NCI-H2081 treated with DMSO at 0.1 percent for 48 hours (cell line): ENCODE measurements at places on chromosomes 5 and 9.

DNA sequence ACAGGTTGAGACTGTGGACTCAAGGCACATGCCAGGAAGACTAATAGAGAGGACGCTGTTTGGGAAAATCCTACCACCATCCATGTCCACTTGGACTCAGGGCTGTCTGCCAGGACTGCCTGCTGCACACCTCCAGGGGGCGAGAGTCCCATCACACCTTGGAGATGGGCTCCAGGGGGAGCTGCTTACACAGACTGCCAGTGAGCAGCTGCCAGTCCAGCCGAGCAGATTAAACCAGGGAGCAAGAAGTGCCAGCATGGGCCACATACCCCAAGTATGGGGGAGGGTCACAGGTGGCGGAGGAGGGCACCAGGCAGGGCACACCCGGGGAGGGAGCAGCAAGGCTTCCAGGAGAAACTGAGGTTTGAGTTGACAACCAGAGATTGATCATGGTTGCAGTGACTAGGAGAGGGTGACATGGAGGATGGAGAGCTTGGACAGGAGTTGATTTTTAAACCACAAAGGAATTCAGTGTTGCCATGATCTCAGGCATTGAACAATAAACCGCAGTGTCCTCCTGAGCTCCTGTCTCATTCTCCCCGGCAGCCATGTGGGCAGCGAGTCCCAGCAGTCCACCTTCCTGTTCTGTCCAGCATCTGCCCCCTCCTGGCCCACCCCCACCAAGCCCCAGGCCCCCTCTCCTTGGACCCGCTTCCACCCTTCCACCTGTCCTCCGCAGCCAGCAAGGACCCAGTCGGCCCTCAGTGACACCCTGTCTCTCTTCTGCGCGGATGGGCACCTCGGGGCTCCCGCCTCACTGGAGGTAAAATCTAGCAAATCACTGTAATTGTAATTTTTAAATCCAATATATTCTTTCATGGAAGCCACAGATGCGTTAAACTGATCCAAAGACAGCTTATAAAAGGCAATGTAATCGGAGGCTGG, 3.1 kb upstream of the VAV2 start:
- DNase-seq: no peak

GRCh38 chr5:172561151-172561550, 79.9 kb upstream of the NEURL1B start:
- DNase-seq: no peak

DNA sequence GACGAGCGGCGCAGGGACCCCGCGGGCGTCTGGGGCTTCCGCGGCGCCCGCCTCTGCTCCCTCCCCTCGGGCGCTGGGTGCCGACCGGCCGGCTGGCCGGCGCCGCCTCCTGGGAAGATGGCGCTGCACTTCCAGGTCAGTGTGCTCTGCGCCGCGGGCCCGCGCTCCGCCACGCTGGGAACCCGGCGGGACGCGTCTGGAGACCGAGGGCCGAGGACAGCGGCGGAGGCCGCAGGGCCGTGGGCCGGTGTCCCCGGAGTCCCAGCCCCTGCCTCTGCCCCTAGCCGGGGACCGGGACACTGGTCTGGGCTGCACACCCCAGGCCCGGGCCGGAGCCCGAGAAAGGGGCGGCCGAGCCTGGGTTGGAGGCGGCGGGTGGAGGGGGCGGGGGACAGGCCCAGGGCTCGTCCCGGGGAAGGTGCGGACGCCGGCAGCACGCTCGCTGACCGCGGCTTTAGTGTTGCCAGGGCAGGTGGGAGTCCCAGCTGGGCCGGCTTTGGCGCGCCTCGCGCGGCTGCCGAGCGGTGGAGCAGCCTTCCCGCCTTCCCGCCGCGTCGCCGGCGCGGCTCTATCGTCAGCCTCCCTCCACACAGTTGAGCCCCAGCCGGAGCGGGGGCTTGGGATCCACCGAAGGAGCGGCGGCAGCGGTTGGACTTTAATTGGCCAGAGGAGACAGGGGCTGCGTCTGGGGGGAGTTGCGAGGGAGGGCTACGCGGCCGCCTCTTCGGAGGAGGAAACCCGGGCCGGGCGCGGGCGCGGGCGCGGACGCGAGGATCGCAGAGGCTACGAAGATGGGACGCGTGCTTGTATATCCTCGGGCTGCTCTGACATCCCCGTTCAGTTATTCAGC, at the start of gene RANBP17:
Gene RANBP17, plus strand, starts transcription at position 102 of the 850 bp plus-strand sequence.
- DNase-seq: no peak

GRCh38 chr9:95065224-95065623, 252.3 kb downstream of the FANCC start:
- no peak for DNase-seq

DNA sequence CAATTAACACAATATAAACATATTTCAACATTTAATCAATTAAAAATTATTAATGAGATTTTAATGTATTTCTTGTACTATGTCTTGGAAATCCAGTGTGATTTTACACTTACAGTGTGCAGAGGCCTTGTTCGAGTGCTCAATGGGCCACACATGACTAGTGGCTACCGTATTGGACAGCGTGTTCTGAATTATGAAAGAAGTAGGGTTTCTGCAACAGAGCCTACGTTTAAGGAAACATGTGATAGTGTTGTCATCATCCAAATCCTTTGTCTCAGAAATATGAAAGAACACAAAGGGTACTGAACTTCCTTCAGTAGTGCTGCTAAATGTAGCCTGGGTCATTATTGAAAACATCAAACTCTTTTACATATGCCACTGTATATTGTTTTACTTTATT, 29.5 kb downstream of the NPR3 start:
- DNase-seq: no peak

DNA sequence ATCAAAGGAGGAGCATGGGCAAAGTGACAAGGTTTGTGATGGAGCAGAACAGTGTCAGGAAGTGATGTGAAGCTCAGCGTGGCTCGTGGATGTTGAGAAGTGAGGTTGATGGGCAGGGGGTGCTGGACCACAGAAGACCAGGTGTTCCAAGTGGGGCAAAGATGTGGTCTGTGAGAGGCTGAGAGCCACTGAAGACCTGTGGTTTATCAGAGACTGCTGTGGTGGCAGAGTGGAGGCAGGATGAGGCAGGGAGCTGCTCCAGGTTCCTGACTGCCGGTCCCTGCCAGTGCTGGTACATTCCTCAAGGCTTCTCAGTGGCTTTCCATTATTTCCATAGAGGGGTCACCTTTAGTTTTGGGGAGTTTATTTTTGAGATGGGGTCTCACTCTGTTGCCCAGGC, 19.1 kb downstream of the PALM2AKAP2 start:
- no peak for DNase-seq

GRCh38 chr9:6171667-6172066, 43.9 kb upstream of the IL33 start:
- no peak for DNase-seq
